ENCODE measurements at places on chromosomes 2 and 18.

DNA sequence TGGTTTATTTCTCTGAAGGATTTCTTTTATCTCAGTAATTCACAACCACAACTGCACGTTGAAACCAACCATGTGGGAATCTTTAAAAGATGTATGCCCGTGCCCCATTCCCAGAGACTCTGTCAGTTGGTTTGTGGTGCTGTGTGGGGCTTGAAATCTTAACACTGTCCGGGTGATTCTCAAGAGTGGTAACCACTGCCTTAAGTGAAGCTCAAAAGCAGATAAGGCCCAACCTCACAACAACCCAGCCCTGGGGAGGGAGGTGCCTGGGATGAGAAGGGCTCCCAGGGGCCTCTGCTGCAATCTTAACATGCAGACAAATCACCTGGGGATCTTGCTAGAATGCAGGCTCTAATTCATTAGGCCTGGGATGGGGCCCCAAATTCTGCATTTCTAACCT, 13.4 kb downstream of the AOX1 start:
- DNase-seq, result no peak

DNA sequence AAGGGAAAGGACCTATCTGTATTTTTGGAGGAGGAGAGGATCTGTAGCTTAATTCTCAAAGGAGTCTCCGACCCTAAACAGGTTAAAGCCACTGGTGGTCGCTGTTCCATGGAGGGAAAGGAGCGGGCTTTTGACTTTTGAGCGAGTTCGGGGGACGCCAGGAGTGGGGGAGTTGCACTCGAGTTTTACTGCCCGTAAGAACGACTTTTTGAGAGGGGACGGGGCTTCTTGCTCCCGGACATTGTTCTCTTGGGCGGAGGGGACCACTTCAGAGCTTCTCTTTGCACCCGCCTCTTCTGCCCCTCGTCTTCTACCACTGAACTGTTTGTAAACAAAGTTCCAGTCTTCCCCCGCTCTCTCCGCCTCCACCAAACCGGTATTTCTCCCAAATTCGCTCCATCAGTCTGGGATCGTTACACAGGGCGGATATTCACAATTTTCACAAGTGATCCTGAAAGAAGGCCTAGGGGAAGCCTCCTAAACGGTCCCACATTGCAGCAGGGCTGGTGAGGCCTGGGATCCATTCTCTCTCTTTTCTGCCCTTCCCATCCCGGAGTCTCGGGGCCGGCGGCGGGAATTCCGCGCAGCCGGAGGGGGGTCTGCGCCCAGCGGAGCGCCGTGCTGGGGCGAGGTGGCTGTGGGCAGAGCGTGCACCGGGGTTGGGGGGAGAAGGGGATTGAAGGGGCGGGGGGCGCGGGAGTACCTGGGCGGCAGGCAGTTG, 6.6 kb downstream of the DLX2 start:
- peak; percentile 21 for DNase-seq

- no peak for DNase-seq
These were observed 16.4 kb downstream of the WDR35 start for GRCh38 chr2:19973466-19973865.

DNA sequence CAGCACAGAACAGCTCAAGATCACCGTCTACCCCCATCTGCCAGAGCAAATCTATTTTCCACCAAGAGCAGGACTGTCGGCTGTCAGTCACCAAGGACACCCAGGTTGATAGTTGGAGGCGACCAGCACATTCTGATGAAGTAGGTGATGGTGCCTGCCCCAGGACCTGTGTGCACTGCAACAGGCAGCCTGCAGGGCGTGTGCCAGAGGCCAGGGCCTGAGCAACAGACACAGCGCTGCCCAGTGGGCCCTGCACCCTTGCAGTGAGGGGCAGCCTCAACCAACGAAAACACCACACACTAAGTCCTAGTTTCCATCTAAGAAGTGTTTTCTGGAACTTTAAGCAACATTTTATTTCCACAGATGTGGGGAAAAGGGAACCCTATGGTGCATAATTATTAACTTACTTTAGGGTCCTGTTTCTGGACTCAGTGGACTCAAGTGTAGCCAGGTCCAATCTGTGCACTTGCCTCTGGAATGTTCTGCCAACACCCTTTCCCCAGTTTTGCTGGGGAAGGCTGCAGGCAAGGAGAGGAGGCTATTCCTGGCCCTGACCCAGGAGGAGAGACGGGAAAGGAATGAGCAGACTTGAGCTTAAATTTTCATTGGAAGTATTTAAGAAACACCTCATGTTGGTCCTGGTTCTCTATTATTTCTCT, 61.5 kb downstream of the ADNP2 start:
- no peak for DNase-seq

GRCh38 chr2:105746177-105747080, 1.7 kb downstream of the NCK2 start:
- peak; percentile 52 for DNase-seq

GRCh38 chr2:71807581-71808451, 339.8 kb downstream of the CYP26B1 start:
- peak; percentile 83 for DNase-seq

- DNase-seq, result no peak
These were observed 549.0 kb upstream of the PKDCC start for GRCh38 chr2:41498781-41499180.

- no peak for DNase-seq
These were observed 38.3 kb upstream of the PTPN4 start for GRCh38 chr2:119721462-119721861.

DNA sequence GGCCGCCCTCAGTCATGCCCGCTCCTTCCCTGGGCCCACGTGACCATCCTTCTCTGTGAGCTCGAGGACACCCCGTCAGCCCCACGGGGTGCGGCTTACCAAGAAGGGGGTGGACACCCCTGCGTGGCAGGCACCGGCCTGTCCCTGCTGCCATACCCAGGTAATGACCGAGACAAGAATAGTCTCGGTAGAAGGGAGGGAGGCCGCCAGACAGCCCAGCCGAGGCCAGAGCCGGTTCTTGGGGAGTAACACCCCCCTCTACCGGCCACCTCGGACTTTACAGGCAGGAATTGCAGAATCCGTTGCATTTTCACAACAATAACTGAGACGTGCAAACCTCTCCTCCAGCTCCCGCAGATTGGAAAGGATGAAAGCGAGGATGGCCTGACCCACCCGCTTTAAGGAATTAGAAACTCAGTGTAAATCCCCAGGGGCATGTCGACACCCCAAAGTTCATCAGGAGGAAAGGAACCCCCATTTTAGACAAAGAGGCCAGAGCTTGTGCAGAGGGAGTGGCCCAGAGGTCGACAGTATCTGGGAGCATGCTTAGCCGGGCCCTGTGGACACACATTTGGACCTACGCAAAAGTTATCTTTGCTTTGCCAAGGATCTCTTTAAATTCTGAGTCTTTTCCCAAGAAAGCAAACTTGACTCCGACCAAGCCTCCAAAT, 60.1 kb upstream of the GLI2 start:
- DNase-seq, result peak; percentile 67

DNA sequence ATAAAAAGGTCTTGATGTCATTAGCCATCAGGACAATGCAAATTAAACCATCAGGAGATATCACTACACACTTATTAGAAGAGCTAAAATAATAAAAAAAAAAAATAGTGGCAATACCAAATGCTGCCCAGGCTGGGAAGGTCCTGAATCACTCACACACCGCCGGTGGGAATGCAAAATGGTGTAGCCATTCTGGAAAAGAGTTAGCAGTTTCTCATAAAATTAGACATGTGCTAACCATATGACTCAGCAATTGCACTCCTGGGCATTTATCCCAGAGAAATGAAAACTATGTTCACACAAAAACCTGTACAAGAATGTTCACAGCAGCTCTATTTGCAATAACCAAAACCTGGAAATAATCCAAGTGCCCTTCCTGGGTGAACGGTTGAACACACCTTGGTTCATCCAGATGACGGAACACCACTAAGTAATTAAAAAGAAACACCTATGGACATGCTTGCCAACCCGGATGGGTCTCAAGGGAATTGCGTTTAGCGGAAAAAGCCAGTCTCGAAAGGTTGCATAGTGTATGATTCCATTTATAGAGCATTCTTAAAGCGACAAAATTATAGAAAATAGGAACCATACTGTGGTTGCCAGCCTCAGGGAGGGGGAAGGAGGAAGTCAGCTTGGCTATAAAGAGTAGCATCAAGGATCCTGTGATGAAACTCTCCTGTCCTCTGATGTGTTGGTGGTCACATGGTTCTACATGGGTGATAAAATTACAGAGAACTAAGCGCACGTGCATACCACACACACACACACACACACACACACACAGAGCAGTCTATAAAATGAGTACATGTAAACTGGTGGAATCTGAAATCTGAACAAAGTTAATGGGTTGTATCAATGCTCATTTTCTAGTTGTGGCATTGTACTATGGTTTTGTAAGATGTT, 4.6 kb downstream of the MBP start:
- no peak for DNase-seq

DNA sequence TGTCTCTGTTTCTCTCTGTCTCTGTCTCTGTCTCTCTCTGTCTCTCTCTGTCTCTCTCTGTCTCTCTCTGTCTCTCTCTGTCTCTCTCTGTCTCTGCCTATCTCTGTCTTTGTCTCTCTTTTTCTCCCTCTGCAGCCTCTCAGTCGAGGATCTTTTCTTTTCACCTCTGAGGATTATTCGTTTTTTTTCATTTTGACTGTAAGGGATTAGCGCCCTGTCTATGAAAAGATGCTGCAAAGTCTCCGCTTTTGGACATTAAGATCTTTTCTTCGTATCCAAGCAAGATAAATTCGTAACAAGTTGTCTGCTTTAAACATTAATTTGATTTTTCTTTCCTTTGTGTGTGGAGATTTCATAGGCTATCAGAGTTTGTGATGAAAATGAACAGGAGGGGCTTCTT, 191.2 kb upstream of the TPO start:
- DNase-seq, result no peak

- no peak for DNase-seq
These were observed 60.4 kb upstream of the COPS8 start for GRCh38 chr2:237025090-237025865.

- DNase-seq, result no peak
These were observed 7.9 kb upstream of the WDR33 start for GRCh38 chr2:127818794-127819425.

GRCh38 chr2:80113399-80113798, 191.2 kb downstream of the LRRTM1 start:
- no peak for DNase-seq

DNA sequence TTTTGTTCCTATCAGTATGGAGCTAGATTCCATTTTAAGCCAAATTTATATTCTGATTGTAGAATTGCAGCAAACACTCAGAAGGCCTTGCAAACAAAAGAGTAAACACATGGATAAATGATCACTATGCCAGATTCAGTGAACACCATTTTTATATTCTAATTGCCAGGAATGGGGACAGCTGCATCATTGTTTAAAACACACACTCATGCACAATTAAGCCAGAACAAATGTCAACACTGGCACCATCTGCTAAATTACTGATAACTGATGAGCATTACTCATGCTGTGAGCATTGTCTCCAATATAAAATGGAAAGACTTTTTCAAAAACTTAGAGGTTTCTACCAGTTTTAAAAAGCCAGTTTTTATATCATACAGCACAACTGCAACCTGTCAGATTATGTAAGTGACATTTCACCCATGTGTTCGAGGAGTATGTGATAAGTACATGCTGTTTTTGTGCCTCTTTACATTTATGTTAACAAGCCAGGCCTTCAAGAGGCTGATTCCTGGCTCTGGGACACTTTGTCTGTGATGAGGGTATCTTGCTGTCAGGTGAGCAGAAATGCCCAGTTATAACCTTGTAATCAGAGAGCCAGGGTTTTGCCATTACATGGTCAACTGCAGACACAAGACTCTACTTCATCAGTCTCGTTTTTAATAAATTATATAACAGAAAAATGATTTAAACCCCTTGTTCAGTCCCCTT, 4.4 kb upstream of the ST8SIA5 start:
- DNase-seq, result no peak

DNA sequence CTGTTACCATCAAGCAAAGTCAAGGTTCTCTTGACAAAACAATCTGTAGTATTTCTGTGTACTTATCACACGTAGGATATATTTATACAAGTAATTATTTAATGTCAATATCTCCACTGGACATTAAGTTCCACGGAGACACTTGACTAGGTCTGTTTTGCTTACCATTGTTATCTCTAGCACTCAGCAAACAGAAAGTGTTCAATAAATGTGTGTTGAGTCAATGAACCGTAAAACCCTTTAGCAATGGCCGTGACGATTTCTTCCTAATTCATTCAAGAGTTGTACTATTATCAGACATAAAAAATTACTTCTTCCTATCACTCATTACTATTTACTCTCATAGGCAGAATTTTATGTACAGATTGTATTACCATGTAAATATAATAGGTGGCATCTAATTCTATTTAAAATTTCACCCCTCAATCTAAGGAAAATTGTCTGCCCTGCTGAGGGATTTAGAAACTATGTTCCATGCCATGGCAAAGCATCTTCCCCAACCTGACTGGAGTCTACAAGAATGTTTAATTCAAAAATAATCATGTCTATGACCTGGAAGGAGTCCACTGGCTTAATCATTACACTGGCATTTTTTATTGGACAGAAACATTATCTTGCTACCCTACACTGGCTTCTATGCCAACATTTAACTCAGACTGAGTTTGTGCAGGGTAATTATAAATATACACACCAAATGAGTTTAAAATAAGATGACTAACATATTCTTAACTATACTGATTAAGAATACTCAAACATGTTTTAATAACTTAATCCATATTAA, 301.9 kb downstream of the ZEB2 start:
- no peak for DNase-seq

DNA sequence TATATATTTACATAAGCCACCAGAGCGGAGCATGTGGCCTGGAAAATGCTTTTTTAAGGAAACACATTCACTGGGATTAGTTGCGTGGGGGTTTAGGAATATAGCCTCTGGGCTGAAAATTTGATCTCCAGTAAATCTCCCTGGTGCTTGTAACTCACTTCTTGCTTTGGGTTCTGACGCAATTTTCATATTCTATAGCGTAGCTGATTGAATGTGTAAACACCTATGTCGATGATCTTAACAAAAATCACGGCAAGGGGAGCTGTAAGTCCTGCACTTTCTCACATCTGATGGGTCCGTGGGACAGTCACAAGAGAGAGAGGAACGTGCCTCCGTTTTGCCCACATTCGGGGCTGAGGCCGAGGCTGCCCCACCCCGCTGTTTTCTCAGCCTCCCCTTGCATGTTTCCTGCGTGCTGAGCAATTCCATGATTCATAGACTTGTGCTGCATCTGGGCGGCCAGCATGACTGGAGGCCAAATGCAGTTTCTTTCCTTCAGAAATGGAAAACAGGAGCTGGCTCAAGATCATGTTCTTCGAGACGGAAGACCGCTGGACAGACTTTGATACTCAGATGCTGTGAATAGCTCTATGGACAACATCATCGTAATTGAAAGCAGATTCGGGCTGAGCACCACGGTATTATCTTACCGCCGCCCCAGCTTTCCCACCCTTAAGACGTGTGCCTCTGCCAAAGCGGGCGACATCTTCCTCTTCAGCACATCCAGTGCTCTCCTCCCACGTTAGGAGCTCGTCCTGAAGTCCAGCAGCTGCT, 109.2 kb downstream of the TMEM18 start:
- DNase-seq, result peak; percentile 84

DNA sequence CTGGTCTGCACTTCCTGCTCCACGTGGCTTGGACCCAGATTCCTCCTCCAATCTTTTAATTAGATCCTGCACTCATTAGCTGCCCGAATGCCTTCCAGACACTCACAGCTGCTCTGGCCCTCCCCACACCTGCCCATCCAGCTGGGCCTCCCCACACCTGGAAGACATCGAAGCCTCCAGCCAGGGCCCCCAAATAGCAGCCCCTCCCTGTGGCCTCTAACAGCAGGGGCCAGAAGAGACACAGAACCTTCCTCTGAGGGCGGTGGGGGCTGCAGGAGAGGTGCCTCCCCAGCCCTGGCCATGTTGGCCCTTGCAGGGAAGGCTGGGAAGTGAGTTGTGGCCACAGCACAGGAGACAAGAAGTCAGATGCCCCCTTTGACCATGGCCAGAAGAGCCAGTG, 252.8 kb downstream of the DYSF start:
- DNase-seq, result no peak
